Stimulated activated CD8-positive, alpha-beta memory T cell treated with anti-CD3 and anti-CD28 coated beads, Interleukin-15, amount 100 ng/mL, for 1 hour (primary cell): ENCODE measurements at places on chromosomes 1 and 21.

DNA sequence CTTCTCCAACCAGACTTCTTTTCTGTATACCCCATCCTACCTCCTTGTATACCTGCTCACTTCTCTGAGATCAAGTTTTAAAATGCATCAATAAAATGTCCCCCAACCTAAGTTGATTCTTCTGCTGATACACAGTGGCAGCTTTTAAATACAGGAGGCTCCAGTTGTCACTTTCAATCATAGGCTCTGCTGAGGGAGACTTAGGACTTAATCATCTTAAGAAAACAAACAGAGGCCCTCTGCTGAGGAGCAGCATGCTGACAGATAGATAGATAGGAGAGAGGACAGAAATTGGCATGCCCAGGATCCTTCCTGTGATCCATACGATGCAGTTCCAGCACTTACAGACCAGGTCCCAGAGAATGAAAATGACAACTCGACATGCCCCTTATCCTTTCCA is 311.0 kb upstream of the PROX1 start:
- no peak for DNase-seq

DNA sequence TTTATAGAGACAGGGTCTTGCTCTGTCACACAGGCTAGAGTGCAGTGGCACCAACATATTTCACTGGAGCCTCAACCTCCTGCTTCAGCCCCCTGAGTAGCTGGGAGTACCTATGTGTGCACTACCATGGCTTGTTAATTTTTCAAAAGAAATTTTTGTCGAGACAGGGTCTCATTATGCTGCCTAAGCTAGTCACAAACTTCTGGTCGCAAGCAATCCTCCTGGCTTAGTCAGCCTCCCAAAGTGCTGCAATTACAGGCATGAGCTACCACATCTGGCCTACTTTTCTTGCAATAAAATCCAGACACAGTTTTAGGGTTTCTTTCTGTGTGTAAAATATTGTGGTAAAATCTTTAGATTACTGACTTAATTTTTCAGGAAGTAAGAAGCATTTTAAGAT is 27.9 kb upstream of the NTPCR start:
- DNase-seq = no peak

GRCh38 chr21:45042664-45043161 is 31.7 kb upstream of the ADARB1 start:
- DNase-seq = no peak

- DNase-seq = no peak
These were observed 91.2 kb upstream of the KCNJ15 start for GRCh38 chr21:38165466-38166172.

GRCh38 chr1:109821221-109821669 is 57.5 kb upstream of the EPS8L3 start:
- DNase-seq = no peak

- DNase-seq = no peak
These were observed 328.4 kb downstream of the PLA2G4A start for GRCh38 chr1:187157115-187157514.

GRCh38 chr1:167416506-167416905 is 101.8 kb downstream of the CD247 start:
- DNase-seq = no peak

DNA sequence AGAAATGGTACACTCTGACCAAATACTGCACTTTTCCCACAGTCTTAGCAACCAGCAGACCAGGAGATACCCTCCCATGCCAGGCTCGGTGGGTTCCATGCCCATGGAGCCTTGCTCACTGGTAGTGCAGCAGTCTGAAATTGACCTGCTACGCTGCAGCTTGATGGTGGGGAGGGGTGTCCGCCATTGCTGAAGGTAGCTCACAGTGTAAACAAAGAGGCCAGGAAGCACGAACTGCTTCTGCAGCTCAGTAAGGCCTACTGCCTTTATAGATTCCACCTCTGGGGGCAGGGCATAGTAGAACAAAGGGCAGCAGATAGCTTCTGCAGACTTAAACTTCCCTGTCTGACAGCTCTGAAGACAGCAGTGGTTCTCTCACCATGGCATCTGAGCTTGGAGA is 12.3 kb upstream of the IFI44L start:
- DNase-seq = no peak

DNA sequence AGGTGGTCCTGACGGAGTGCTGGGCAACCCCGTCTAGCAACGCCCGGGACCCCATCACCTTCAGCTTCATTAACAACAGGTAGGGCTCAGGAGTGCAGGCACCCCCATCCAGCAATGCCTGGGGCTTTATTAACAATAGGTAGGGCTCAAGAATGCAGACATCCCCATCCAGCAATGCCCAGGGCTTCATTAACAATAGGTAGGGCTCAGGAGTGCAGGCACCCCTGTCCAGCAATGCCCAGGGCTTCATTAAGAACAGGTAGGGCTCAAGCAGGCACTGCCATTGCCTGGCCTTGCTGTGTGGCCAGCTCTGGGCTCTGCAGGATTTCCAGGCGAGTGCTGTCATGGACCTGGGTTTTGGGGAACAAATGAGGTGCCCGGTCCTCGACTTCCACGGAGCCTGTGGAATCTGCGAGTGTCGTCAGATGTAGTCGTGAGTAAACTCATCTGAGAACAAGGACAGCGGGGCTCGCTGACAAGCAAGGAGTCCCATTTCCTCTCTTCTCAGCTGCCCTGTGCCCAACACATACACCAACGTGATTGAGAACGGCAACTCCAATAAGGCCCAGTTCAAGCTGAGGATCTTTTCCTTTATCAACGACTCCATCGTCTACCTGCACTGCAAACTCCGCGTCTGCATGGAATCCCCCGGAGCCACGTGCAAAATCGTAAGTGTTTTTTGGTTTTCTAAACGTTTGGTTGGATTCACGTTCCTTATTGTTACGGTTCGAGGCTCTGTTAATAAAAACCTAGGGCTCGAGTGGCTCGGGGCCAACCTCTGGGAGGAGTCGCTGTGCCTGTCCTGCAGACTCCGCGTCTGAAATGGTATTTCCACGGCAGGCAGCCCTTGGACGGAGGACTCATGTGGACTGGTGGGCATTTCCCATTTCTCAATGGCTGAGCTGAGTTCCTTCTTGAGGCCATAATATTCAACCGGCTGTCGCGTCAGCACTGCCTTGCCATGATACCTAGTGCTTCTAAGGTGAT is 56.3 kb downstream of the UMODL1 start:
- DNase-seq = no peak

DNA sequence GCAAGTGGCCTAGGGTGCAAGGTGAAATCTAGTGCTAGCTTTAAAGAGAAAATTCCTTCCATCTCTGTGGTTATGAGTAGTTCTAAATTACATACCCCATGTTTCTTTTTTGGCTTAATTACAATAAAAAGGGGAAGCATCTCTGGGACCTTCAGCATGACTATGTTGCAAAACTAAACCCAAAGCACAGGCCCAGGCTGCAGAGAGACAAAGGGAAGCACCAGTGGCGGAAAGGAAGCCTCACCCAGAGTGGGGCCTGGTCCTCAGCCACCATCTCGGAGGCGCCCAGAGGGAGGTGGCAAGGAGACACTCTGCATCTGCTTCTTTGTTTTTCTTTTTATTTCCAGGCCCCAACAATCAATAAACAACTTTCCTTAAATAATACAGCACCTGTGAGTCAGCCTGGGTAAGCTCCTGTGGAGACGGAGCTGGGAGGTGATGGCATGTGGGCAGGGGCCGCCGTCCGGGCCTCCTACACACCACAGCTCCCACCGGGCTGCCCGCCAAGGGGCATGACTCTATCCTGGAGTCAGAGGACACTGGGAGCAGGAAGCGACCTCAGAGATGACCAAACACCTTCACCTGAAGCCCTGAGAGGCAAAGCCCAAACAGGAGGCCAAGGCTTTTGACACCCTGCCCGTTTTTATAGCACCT is 21.7 kb downstream of the ITPKB start:
- no peak for DNase-seq

DNA sequence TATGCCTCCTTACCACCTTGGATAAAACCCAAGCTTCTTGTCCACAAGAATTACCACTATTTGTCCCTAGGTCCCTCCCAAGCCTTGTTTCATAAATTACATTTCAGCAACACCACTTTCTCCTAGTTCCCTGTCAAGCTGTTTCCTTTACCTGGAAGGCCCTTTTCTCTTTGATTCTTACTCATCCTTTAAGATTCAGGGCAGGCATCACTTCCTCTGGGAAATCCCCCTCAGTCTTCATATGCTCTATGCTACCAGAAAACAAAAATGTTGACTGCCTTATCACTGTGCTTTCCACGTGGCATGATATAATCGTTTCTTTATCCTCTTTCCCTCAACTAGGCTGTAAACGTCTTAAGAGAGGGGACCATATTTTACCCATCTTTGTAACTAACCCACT is 102.7 kb downstream of the LYST start:
- DNase-seq = no peak

DNA sequence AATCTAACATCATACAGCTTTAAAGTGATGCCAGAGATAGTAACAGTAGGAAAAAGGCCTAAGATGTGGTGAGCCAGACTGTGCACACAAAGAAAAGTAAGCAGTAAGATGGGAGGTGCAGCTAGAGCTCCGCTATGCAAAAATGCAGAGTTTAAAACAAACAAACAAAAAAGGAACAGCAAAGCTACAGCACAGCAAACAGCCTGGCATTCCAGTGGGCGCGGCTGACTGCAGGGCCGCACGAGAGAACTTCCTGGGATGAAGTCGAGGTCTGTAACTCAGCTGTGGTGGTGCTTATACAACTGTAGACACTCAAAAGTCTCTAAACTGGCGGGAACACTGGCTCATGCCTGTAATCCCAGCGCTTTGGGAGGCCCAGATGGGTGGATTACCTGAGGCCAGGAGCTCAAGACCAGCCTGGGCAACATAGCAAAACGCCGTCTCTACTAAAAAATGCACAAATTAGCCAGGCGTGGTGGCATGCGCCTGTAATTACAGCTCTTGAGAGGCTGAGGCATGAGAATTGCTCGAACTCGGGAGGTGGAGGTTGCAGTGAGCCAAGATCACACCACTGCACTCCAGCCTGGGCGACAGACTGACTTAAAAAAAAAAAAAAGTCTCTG is 30.1 kb downstream of the PRDM15 start:
- DNase-seq = no peak

- DNase-seq = no peak
These were observed 96.8 kb upstream of the PALMD start for GRCh38 chr1:99548943-99549605.

DNA sequence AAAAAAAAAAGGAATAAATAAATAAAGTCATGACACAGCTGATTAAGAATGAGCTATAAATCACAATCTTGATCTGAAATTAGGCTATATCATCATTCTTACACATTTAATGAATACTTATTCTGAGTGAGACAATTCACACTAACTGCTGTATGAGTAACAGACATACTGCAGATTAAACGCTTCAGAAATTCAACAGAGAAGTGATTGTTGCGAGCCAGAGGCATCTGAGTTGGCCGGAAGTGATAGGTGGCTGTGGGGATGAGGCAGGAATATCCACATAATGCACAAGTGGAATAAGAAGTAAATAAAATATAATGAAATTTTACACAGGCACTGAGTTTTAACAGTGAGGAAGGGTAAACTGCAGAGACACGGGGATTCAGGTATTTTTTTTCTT is 142.4 kb downstream of the APP start:
- DNase-seq = no peak

DNA sequence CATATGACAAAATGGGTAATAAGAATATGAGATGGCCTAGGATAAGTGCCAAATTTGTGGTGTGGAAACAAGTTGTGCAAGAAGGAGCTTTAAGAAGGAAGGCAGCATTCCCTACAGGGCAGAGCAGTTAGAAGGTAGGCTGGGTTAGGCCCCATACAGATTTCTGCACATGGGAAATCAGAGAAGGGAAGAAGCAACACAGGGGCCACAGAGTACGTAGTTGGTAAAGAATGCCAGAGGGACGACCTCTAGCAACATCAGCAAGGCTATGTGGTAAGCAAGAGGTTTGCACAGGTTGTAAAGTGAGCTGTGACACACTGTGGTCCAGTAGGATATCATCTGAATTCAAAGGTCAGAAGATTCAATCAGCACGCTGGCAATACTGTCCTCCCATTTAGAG is 765.6 kb upstream of the B3GALT2 start:
- DNase-seq = no peak

- no peak for DNase-seq
These were observed 54.4 kb downstream of the COL18A1 start for GRCh38 chr21:45459171-45460010.

DNA sequence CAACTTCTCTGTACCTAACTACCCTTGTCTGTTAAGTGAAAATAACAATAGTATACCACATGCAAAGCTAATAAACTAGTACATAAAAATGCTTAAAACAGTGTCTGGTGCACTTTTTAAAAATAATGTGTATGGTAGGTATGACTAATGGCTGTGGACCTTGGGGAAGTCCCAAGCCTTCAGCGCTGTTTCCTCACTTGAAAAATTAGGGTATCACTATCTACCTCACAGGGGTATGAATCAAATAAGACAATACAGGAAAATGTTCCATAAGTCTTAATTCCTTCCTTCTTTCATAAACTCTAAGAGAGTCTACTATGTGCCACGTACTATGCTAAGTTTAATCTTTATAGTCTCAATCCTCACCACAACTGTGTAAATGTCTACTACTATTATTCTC is 32.0 kb downstream of the EGLN1 start:
- DNase-seq = no peak

DNA sequence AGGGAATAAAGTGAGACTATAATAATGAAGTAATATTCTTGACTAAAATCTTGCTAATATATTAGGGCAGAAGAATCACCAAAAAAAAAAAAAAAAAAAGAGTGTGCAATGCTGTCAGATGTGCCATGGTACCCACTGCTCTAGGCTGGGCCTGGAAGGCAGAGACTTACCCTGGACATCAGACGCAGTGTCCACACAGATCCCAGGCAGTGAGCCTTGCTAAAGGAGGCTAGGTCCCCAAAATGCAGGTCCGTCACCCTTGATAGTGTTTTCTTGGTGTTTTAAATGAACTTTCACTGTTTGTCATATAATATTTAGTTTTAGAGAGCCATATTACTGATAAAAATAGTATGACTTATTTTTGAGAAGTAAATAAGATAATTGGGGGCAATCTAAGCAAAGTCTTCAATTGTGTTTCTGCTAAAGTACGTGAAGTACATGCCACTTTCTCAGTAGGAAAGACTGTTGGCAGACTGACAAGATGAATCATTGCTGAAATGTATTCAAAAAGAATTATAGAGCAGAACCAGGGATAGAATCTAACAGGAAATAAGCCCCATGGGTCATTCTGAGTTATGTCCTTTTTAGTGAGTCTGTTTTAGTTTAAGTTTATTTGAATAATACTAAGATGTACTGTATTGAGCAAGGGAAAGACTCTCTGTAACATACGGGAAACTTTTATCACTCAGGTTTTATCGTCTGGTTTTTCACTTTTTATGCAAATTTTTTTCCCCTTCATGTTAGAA is 74.6 kb upstream of the PDC start:
- no peak for DNase-seq

DNA sequence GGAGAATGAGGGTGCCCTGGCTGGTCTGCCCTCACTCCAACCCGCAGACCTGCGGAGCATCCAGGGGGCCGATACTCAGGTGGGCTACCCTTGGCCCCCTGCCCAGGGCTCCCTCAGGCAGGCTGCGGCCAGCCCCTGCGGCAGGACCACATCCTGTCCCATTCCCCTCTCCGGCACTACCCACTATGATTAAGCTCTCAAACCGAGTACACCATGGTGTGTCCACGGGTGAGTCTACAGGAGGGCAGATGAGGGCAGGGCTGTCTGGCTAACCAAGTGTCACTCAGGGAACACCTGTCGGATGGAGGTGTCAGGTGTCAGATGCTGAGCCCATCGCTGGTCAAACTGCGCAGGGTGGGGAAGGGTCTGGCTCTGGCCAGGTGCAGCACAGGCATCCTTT is 47.2 kb downstream of the SLC66A1 start:
- DNase-seq = no peak
